ENCODE measurements at places on chromosomes 6 and 20. TPM values are rescaled to one million over a fixed set of nuclear protein-coding genes. Genes with fewer than 3 reads are reported as not detected.

Gene PPP1R3G
- total RNA-seq, result 0.05 TPM

Gene CYP39A1
- total RNA-seq, result not detected

Gene IL17A
- not detected for total RNA-seq

Gene NKX2-4
- total RNA-seq, result not detected

Gene TRIM31
- 0.09 TPM for total RNA-seq

Gene TSHZ2
- 29.5 TPM for total RNA-seq

Gene C6orf132
- 0.40 TPM for total RNA-seq

Gene LY6G5C
- 4.9 TPM for total RNA-seq

Gene B3GAT2
- total RNA-seq, result 0.05 TPM

Gene EYS
- not detected for total RNA-seq

Gene PPIL6
- total RNA-seq, result not detected

Gene SNAP25
- 3.6 TPM for total RNA-seq

Gene PROCR
- total RNA-seq, result 0.24 TPM

Gene BCAS1
- total RNA-seq, result not detected

Gene GTSF1L
- not detected for total RNA-seq

Gene HFE
- 0.12 TPM for total RNA-seq

Gene PEX6
- total RNA-seq, result 24.1 TPM

Gene LHFPL5
- total RNA-seq, result not detected

Gene LTB
- 136 TPM for total RNA-seq

Gene FAM83C
- total RNA-seq, result not detected

Gene FAXC
- not detected for total RNA-seq

Gene PRDM13
- 0.05 TPM for total RNA-seq

Gene NCOA7
- total RNA-seq, result 53.7 TPM

Gene PIGT
- 84.7 TPM for total RNA-seq

Gene IRF4
- total RNA-seq, result 831 TPM

Gene GPSM3
- 82.4 TPM for total RNA-seq

Gene HDGFL1
- total RNA-seq, result not detected

Gene COL9A1
- total RNA-seq, result not detected

Gene GSTA3
- not detected for total RNA-seq

Gene GLP1R
- total RNA-seq, result 0.09 TPM

Gene EYA4
- not detected for total RNA-seq

Gene DEFB132
- not detected for total RNA-seq

Gene MAPK14
- 40.9 TPM for total RNA-seq

Gene KIF25
- not detected for total RNA-seq

Gene TMC2
- total RNA-seq, result not detected

Gene SLC17A9
- 14.0 TPM for total RNA-seq

Gene CALHM4
- total RNA-seq, result not detected

Gene CNKSR3
- not detected for total RNA-seq

Gene EPB41L1
- total RNA-seq, result 0.19 TPM

Gene FOXP4
- 16.9 TPM for total RNA-seq

Gene FAM135A
- total RNA-seq, result 7.7 TPM

Gene PTPRT
- not detected for total RNA-seq

Gene RAB32
- total RNA-seq, result 0.89 TPM

Gene SMLR1
- total RNA-seq, result not detected

Gene LPIN3
- 1.2 TPM for total RNA-seq

Gene LINC00237
- not detected for total RNA-seq

Gene DEF6
- total RNA-seq, result 103 TPM

Gene TRIM10
- 0.09 TPM for total RNA-seq

Gene KIAA1586
- 13.3 TPM for total RNA-seq
